IMR-90 (cell line): ENCODE measurements at places on chromosomes 2 and 18. TPM values are rescaled to one million over a fixed set of nuclear protein-coding genes. Genes with fewer than 3 reads are reported as not detected.

- peak; percentile 41 for DNase-seq
Measured at GRCh38 chr2:133657591-133657990, 89.3 kb upstream of the NCKAP5 start.

- DNase-seq: no peak
Measured at GRCh38 chr2:166343467-166343866, 32.3 kb downstream of the SCN9A start.

The LCT gene
- total RNA-seq: under 0.01 TPM in 1 of 2 replicates, not detected in the other

The STON1 gene
- 5.7 and 6.9 TPM in 2 replicates for total RNA-seq

The HRH4 gene
- total RNA-seq: not detected in 2 replicates

DNA sequence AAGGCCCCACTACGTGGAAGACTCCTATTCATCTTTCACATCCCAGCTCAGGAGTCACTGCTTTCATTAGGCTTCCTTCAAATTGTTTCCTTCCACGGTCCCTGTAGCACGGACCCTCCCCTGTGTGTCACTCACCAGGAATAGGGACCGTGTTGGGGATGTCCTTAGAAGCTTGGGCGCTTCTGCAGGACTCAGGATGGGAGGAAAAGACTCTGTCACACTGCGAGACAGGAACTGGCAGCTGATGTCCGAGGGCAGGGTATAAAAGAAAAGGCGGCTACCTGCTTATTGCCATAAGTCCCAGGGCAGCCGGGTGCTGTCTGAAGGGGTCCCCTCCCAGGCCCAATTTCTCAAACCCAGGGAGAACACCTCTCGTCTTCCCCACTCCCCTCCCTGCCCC, 79.1 kb downstream of the BCL2L11 start:
- no peak for DNase-seq

DNA sequence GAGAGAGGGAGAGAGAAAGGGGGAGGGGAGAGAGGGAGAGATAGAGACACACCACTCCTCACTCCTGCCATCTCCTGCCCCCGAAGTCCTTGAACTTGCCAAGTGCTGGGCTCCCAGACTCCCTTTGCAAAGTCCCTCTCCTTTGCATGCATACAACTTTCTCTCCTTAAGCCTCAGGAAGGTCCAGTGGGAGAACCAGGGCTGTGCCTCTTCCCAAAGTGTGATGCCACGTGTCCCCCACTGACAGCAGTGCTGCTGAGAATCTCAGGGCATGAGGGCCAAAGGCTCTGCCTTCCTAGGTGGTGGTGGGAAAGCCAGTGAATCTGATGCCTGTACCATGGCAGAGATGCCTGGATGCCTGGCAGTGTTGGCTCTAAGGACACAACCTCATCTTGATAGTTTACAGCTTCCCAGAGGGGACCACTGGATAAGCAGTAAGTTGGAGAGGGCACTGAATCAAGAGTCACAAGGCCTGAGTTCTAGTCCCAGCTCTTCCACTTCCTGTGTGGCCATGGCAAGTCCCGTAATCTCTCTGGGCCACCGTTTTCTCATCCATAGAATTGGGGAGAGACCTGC, 103.4 kb downstream of the CLIP4 start:
- DNase-seq: no peak

DNA sequence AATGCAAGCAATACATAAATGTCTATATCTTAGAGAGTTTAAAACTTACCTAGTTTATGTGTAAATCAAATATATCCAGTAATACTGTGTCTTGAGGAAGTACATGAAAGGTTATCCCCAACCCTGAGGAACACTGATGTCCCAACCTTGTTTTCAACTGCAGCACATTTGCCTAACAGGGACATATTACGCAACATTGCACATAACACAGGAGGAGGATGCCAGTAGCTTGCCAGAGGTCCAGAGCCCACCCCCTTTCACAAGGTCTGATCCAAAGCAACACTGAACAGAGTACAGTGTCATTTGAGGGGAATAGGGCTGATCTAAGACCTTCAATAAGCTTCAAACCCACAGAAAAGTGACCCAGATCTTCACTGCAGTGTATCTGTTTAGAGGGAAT, 678.5 kb downstream of the ARHGAP15 start:
- no peak for DNase-seq

The SMAD2 gene
- 124 and 171 TPM in 2 replicates for total RNA-seq

- DNase-seq: no peak
Measured at GRCh38 chr2:240575101-240575965, 7.0 kb downstream of the RNPEPL1 start.

GRCh38 chr18:43650426-43650825, 373.1 kb upstream of the SYT4 start:
- DNase-seq: no peak

DNA sequence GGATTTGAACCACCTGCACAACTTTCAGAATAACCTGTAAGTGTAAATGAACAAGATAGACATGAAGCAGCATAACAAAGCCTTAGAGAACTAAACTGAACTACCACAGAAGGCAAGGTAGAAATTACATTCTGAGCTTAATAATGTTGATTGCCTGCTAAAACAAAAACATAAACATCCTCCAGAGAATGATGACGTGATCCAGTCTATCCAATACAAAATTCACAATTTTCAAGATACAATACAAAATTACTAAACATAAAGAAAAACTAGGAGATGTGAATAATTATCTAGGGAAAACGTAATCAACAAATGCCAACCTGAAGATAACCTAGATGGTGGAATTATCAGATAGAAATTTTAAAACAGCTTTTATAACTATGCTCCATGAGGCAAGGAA, 40.7 kb upstream of the EGR4 start:
- DNase-seq: no peak

DNA sequence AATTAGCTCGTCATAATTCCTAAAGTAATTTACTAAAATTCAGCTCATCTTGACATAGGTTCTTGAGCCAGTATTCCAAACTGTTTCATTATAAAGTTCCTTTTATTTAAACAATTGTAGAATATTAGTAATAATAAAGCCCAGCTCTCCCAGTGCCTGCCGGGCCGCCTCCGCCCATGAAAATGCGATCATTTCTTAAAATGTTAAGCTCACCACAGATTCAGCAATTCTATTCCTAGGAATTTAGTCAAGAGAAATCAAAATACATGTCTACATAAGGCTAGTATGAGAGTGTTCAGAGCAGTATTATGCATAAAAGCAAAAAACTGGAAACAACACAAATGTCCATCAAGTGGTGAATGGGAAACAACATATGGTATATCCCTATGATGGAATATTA, 52.0 kb downstream of the XDH start:
- DNase-seq: no peak

- no peak for DNase-seq
Measured at GRCh38 chr2:160924936-160925353, 235.3 kb upstream of the TANK start.

The SMC6 gene
- 10.4 and 18.3 TPM in 2 replicates for total RNA-seq

The PMAIP1 gene
- total RNA-seq: 14.0 and 26.9 TPM in 2 replicates

- DNase-seq: peak; percentile 91
Measured at GRCh38 chr2:150513647-150514046, 26.2 kb upstream of the RND3 start.

DNA sequence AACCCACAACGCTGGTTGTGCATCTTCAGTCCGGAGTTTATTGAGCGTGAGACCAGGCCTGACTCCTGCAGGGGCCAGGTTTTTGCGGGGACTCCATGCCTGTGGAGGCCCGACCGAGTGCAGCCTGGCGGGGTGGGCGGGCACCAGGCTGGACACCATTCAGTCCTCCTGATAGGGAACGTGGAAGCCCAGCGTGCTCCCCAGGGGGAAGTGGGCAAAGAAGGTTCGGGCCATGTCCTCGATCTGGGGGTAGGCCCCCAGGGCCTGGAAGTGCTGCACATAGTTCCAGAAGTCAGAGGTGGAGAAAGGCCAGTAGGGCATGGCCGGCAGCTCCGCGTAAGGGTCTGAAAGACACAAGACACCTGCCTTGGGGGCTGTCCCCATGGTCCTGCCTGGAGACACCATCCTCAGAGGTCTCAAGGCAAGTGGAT, 1.4 kb downstream of the OTOS start:
- DNase-seq: no peak

- DNase-seq: peak; percentile 78
Measured at GRCh38 chr18:57659460-57660102, 37.9 kb upstream of the NARS1 start.

- no peak for DNase-seq
Measured at GRCh38 chr2:222355860-222356259, 57.1 kb upstream of the PAX3 start.

DNA sequence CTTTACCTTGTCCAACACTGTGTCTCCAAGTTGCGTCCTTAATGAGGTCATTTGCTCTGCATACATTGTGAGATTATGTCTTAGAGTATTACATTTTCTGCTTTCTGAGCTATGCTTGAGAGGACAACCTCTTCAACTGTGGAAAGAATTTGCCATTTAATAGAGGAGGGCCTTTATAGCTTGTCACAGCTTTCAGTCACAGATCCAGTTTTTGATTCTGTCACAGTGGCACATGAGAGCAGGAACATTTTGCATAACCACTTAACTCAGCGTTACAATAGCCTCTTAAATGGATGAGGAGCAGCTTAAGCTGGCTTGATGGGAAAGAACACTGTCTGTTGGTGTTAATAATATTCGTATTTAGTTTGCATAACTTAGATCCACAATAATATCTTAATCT, 63.0 kb downstream of the RHBDD1 start:
- DNase-seq: no peak

DNA sequence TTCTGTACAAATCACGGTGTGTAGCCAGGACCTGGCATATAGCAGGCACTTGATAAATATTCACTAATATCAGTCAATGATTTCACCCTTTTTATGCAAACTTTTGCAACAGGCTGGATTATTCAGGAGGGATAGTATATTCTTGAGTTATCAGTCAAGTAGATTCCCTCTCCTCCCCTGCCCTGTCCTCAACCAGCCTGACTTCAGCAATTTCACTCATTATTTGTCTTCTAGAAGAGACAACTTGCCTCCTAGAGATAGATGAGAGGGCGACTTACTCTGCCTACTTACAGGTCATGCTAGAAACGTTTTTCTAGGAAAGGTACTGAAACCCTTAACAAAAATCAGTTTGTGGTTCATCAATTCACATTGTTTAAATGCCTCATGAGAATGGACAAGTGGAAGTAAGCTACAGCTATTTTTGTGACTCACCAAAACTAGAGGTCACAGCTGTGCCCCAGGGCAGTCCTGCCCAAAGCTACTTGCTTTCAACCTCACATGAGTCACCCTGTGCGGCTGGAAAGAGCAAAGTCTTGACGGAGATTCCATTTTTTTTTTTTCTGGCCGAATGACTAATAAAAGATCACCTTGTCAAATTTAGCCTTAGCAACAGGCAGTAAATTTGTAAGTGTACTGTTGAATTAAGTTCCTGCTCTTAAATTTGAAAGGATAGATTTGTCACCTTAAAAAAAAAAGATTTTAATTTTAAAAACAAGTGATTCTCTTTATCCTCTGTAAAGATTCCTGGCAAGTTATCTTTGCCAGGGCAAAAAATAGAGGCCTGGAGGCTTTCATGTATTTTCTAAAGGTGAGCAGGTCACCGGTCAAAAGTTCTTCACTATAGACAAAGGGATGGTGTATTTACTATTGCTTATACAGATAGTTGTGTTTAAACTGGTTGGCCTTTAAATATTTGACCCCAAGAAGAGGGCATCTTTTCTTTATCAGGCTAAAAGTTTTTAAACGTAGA, 109.0 kb upstream of the SLC35G4 start:
- peak; percentile 98 for DNase-seq

DNA sequence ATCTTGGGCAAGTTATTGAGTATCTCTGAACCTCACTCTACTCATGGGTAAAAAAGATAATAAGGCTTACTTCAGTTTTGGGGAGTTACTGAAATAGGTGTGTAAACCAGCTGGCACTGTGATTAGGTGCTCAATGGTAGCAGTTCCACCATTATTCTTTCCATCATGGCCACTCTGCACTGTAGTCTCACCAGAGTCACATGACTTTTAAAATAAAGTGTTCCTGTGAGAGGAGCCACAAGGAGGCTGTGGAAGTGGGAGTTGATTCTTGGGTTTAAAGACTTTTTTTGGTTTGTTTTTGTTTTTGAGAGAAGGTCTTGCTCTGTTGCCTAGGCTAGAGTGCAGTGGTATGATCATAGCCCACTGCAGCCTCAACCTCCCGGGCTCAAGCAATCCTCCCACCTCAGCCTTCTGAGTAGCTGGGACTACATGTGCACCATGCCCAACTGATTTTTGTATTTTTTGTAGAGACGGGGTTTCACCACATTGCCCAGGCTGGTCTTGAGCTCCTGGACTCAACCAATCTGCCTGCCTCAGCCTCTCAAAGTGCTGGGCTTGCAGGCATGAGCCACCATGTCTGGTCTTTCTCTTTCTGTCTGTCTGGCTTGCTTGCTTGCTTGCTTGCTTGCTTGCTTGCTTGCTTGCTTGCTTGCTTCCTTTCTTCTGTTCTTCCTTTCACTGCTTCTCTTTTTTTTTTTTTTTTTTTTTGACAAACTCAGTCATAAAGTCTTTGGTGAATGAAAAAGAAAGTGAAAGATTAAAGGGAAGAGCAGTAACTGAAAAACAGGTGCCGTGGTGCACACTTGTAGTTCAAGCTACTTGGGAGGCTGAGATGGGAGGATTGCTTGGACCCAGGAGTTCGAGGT, 21.2 kb upstream of the ACVR1 start:
- DNase-seq: no peak

DNA sequence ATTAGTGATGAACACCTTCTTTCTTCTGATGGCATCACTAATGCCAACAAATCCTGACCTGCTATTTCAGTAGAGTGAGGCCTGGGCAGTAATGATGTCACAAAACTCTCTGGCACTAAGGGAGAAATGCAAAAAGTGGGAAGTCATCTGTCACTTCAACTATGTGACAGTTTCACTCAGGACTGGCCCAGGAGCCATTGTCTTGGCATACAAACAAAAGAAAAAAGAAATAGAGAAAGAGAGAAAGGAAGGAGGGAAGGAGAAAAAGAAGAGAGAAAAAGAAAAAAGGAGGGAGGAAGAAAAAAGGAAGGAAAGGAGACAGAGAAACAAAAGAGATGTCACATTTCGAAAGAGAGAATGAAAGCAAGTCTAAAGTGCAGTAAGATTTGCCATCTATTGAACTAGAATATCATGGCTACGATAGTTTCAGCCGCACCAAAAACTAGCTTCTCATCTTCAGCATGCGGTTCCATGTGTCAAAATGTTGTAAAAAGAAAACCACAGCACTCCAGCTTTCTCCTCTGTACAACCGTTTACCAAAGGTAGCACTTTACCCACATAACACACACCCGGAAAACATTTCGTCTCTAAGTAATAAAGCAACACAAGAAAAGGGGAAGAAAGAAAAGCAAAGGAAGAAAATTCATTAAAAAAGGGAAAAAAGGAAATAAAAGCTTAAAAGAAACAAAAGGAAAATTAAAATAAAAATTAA, 50.1 kb downstream of the CD226 start:
- DNase-seq: no peak

- DNase-seq: no peak
Measured at GRCh38 chr2:83481436-83481835, 977.6 kb downstream of the SUCLG1 start.

GRCh38 chr18:56652802-56653201, 1.6 kb downstream of the WDR7 start:
- no peak for DNase-seq

GRCh38 chr2:37784071-37784758, 112.8 kb upstream of the CDC42EP3 start:
- no peak for DNase-seq

The ST8SIA5 gene
- total RNA-seq: not detected in 2 replicates
